Heart left ventricle (tissue), 16 donors: ENCODE measurements at places on chromosomes 1 and 21. TPM values are rescaled to one million over a fixed set of nuclear protein-coding genes. Genes with fewer than 3 reads are reported as not detected.

DNA sequence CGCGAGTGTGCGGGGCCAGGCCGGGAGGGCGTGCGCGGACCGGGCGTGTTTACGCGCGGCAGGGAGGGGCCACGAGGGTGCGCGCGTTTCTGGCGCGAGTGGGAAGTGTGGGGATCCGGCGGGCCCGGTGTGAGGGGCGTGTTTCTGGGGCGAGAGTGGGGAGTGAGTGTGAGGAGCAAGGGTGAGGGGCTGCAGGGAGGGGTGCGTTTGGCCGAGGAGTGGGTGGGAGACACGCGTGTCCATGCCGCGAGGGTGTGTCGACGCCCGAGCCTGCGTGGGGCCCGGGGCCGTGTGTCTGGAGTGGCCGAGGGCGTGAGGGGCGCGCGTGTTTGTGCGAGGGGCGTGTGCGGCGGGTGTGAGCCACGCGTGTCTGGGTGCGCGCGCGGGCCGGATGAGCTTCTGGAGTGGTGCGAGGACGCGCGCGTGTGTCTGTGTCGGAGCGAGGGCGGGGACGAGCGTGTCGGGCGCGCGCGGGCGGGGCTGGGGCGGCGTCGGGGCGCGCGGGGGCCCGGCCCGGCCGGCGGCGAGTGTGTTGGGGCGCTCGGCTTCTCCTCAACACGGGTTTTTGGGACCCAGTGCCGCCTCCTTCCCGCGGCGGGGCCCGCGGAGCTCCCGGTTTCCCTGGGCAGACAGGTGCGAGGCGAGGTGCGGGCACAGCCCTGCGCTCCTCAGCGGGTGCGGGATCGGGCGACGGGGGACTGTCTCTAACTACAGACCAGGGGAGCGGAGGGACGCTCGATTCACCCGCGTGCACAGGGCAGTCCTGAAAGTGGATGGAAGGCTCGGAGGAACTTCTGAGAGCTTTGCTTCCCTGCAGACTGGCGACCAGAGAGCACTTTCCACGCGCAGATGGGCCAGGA is 65.8 kb upstream of the VAMP3 start:
- DNase-seq = peak; percentile 42

DNA sequence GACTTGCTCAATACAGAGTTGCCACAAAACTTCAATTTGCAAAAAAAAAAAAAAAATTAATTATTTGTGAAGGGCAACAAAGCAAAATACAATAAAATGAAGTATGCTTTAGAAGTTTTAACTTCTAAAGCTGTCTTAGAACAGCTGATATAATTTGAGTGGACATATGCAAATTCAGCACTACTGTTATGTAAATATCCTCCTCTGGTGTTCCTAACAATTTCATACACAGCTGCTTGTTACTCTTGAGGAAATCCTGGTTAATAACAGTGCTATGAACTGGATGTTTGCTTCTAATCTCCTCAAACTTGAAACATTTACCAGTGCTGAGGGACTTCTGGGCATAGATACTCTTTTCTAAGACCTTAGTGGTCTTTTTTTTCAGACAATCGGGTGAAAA is 69.6 kb upstream of the COL24A1 start:
- no peak for DNase-seq

DNA sequence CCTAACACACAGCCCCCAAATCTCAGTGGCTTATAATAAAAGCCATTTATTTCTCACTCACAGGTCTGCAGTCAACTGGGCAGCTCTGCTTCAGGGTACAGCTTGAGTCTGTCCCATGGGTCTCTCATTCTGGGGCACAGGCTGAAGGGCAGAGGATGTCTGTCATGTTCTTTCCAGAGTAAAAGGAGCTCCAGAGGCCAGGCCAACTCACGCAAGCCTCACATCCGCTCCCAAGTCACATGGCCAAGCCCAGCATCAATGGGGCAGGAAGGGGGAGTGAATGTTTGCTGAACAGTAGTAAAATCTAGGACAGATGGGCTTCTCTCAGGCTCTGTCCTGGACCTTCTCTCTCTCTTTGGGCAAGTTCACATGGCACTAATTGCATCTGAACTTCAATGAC is 7.1 kb upstream of the SSBP3 start:
- DNase-seq = no peak

MX2 gene
- 5.3 TPM for polyA plus RNA-seq

- no peak for DNase-seq
Measured at GRCh38 chr1:100597784-100598183, 59.8 kb downstream of the GPR88 start.

- DNase-seq = no peak
Measured at GRCh38 chr1:191222206-191222605, 744.5 kb upstream of the BRINP3 start.

GRCh38 chr1:8712413-8713231 is 104.8 kb downstream of the RERE start:
- DNase-seq = no peak

SHISAL2A gene
- polyA plus RNA-seq = 0.08 TPM

- DNase-seq = no peak
Measured at GRCh38 chr1:200178340-200178739, 150.8 kb downstream of the NR5A2 start.

GPR25 gene
- not detected for polyA plus RNA-seq

DNA sequence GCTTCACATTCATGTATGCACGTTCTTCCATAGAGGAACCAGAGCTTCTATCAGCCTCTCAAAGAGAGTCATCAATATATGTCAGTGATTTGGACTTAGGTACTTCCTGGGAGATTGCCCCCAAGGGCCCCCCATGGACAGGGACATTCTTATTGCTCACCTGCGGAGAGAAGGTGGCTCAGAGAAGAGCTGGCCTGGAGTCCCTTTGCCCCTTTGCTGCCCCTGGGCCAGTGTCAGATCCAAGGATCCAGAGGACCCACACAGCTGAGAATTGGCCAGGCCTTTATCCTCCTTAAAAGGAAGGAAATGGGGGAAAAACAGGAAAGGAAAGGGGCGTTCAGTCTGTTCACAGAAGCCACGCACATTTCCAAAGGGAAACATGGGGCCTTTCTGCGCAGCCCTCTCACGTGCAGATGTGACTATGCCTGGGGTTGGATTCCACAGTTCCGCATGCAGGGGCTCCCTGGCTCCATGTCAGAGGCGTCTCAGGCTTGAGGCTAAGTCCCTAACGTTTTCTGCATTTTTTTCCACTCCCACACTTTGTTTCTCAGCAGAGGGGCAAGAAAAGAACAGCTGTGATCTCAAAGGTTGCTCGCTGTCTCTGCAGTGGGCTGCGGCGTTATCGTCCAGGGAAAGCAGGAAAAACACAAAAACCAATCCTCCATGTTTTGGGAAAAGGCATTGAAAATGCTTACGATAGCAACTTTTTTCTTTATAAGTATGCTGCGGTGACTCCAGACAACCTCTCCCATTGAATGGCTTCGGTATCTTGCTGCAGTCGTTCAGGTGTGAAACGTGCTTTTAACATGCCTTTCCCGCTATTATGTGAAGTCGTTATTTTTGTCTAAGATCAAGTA is 5.9 kb downstream of the C1orf226 start:
- no peak for DNase-seq

DNA sequence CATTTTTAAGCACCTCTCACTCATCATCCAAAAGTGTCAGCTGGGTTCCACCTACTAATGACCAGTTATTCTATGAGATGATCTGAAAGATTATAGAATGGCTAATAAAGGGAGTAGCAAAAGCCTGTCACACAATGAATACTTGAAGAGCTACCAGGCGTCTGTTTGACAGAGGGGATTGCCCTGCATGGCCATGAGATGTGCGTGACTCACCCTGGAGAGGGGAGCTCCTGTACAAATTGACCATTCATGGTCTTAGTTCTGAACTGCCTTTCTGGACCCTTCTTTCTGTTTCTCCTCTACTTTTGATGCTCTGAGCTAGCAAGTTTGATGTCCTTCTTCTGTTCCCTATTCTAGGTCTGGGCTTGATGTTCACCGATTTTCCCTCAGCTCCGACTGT is 85.2 kb upstream of the ABCD3 start:
- no peak for DNase-seq

DNA sequence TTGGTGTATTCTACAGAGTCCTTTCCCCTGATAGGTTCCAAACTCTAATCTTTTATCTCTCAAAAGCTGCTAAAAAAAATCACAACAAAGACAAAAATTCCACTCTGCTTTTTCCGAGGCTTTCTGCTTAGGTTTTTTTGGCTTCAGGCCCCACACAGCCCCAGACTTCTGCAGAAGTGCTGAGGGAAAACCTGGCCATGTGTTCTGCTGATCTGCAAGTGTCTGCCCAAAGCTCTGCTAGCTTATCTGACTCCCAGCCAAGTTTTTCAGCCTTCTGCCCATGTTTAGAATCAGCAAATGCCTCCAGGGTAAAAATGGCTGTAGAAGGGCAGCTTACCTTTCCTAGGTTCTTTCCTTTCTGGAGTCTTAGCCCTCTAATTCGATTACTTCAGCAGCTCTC is 28.4 kb downstream of the DISP3 start:
- DNase-seq = no peak

- no peak for DNase-seq
Measured at GRCh38 chr1:177800400-177801088, 169.3 kb downstream of the SEC16B start.

AKR7A3 gene
- not detected for polyA plus RNA-seq

GRCh38 chr1:26727476-26727875 is 31.7 kb downstream of the ARID1A start:
- DNase-seq = no peak

CCNL2 gene
- polyA plus RNA-seq = 42.3 TPM

A3GALT2 gene
- polyA plus RNA-seq = not detected

DNA sequence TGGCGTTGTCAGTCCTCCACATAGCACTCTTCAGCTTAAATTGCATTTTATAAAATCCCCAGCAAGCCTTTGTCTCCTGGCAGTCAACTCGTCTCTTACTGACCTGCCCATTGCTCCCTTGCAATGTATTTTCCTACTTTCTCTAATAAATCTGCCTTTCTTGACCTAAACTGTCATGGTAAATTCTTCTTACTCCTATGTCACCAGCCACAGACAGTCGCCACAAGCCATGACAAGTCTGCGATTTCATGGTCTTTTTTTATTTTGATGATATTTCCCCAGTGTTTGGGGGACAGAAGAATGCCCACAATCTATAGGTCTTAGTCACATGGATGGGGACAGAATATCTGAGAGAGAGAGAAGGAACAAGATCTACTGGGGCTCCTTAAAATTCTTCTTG is 8.4 kb downstream of the IFNAR2 start:
- no peak for DNase-seq

DNA sequence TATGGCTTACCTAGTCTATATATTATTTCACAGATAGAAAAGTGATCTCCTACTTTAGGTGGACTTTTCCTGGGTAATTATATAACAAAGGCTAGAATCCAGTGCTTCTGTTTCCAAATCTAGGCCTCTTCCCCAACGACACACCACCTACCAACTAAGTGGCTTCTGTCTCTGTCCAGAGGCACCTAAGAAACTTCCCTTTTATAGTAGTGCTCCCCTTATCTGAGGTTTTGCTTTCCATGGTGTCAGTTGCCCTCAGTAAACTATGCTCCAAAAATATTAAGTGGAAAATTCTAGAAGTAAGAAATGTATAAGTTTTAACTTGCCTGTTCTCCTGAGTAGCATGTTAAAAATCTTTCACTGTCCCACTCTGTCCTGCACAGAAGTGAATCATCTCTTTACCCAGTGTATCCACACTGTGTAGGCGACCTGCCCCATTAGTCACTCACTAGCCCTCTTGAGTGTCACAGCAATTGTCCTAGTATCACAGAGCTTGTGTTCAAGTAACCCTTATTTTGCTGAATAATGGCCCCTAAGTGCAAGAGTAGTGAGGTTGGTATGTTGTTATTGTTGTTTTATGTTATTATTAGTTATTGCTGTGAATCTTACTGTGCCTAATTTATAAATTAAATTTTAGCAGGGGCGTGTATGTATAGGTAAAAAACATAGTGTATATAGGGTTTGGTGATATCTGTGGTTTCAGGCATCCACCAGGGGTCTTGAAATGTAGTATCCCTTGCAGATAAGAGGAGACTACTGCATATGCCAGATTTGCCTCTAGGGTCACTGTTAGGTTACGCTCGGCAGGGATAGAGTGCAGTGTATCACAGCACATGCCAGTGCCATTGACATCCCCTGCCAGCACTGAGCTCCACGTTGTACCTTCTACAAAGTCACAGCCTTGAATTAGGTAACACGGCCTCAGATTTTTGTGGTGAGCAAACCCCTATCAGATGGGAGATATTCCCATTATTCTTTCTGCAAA is 14.7 kb upstream of the CD53 start:
- DNase-seq = no peak

DNA sequence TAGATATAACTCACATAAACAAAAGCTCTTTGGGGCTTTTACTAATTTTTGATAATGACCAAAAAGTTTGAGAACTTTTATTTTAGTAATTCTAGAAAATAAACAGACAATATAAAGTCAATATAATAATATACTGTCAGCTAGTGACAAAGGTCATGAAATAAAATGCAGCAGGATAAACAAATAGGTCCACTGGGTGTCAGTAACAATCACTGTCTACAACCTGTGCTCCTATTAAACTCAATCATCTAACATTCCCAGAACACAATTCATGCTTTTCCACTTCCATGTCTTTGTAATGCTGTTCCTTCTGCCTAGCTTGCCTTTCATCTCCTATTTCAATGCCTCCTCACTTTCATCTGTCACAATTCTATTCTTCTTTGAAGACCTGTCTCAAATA is 186.1 kb downstream of the GIPC2 start:
- DNase-seq = no peak

- no peak for DNase-seq
Measured at GRCh38 chr1:78651241-78651640, 1.6 kb downstream of the IFI44 start.
